ENCODE measurements at places on chromosomes 16 and 17.

- DNase-seq: no peak
These were observed at the start of gene GAA for GRCh38 chr17:80101011-80101945. GAA (plus strand) TSS chr17:80101581; CDS start chr17:80104587, 3,006 bp downstream.

DNA sequence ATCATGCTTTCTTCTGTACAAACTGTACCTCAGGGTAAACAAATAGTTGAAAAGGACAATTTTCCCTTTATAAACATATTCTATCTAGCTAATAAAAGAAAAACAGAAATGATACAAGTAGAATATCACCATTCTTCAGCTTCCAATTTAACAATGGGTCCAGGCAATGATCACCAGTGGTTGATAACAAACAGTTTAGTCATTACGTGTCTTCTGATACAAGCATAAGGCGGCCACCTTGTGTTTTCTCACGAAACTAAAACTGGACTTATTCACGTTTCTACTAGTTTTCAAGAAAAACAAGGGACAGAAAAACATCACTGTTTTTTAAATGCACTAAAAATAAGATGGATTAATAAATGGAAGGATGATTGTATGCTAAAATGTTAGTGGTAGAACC lies 58.3 kb downstream of the STH start:
- no peak for DNase-seq

DNA sequence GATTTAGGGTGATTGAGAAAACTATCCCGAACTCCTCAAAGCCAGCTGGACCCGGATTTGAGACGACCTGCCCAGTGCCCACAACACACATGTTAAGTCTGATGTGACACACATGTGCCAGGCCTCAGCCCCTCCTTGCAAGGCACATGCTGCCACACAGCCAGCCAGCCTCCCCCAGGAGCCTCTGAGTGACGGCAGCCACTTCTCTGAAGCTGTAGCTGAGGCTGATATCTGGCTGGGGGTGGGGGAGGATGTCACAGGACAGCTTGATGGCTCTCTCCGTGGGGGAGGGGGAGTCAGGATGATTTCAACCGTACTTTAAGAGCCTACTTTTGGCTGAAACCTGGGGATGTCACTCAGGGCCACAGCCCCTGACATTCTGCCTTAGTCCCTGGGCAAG lies 40.9 kb downstream of the SRCIN1 start:
- no peak for DNase-seq

GRCh38 chr17:7511108-7511507 lies 26.9 kb downstream of the POLR2A start:
- DNase-seq: no peak

DNA sequence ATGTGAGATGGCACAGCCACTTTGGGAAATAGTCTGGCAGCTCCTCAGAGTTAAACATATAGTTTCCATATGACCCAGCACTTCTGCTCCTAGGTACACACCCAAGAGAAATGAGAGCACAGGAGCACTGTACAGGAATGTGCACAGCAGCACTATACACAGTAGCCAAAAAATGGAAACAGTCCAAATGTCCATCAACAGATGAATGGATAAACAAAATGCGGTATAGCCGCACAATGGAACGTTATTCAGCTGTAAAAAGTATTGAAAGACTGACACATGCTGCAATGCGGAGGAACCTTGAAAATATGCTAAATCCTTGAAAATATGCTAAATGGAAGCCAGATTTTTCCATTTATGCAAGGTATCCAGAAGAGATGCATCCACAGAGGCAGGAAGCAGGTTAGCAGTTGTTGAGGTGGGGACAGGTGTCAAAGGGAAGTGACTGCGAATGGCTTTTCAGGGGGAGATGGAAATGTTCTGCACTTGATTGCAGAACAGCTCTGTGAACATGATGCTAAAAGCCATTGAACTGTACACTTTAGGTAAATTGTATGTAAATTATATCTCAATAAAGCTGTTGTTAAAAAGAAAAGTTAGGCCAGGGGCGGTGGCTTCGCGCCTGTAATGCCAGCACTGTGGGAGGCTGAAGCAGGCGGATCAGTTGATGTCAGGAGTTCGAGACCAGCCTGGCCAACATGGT lies 80.7 kb downstream of the MPRIP start:
- DNase-seq: no peak
